ENCODE measurements at places on chromosomes 4 and X. TPM values are rescaled to one million over a fixed set of nuclear protein-coding genes. Genes with fewer than 3 reads are reported as not detected.

The ANTXR2 gene
- total RNA-seq = 115 TPM

The SRPK3 gene
- 0.36 TPM for total RNA-seq

The MORF4L2 gene
- 1,398 TPM for total RNA-seq

The GIMD1 gene
- total RNA-seq = not detected

The KCND1 gene
- total RNA-seq = 0.28 TPM

Measured in IMR-90 (cell line).